NCI-H1417 (cell line): ENCODE measurements at places on chromosomes 16 and 17.

GRCh38 chr17:77598241-77598620 is 360.3 kb upstream of the TNRC6C start:
- no peak for DNase-seq

DNA sequence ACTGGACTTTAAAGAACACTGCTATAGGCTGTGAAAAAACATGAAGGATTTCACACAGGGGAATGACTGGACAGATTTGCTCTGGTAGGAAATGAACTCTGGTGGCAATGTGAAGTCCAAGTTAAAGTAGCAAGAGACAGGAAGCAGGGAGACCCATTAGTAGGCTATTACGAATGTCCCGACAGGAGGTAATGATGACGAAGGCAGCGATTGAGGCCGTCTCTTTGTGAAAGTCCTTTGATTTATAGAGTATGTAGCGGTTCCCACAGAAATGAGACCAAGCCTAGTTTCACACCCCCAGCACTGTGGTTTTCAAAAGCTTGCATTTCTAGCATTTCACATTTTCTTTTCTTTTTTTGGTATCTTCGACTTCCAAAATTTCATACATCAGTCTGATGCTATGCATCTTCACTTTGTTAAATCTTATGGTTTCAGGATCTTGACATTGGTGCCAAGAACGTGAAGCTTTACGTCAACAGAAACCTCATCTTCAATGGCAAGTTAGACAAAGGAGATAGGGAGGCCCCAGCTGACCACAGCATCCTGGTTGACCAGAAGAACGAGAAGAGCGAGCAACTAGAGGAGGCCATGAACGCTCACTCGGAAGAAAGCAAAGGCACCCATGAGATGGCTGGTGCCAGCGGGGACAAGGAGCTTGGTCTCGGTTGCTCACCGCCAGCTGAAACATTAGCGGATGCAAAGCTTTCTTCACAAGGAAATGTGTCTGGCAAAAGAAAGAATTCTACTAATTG is 189.8 kb downstream of the KATNIP start:
- no peak for DNase-seq

GRCh38 chr16:69404275-69404805 is 18.5 kb upstream of the TERF2 start:
- DNase-seq, result no peak

- DNase-seq, result peak; percentile 80
Measured at GRCh38 chr16:19696328-19696727, 21.7 kb downstream of the KNOP1 start.

- DNase-seq, result no peak
Measured at GRCh38 chr16:6698548-6698947, 634.1 kb upstream of the RBFOX1 start.

- no peak for DNase-seq
Measured at GRCh38 chr17:14304222-14304772, 3.4 kb downstream of the HS3ST3B1 start.

- DNase-seq, result no peak
Measured at GRCh38 chr17:59178266-59178985, 22.9 kb downstream of the PRR11 start.

- no peak for DNase-seq
Measured at GRCh38 chr17:44502598-44503146, 534 bp downstream of the GPATCH8 start.

DNA sequence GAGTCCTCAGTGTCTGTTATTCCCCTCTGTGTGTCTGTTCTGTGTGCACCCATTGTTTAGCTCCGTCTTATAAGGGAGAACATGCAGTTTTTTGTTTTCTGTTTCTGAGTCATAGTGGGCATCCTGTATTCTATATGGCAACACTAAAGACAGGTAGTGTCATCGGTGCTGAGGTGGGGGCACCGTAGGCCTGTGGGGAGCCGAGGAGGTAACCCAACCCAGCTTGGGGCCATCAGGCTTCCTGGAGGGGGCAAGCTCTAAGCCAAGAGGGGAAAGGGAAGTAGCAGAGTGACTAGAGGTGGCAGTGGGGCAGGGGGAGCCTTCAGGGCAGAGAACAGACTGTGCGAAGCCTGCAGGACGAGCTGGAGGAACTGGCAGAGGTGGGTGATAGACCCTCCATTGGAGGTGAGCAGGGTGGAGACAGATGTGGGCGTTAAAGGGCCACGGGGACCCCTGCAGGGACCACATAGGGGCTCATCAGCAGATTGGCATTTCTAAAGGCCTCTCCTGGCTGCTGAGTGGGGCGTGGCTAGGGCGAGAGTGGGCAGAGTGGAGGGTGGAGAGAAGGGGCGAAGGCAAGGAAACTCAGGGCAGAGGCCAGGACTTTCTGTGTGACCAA is 36.5 kb downstream of the CPNE2 start:
- no peak for DNase-seq

GRCh38 chr17:44155488-44155887 is 13.8 kb downstream of the HROB start:
- DNase-seq, result no peak

DNA sequence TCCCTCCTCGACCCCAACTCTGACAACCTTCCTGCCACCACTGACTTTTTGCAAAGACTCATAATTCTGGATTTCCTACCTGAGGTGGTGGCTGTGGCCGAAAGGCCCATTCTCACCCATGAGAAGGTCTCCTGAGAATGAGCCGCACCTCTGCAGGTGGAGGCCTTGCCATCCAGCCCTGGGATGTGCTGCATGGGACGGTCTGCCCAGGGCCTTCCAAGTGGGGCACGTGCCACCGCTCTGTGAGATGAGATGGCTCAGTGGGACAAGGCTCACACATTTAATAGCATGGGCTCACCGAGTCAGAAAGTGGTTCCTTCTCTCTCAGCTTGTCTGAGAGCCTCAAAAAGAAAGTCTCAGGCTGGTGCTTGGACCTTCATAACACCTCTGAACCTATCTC is 112.8 kb downstream of the AMFR start:
- DNase-seq, result no peak

DNA sequence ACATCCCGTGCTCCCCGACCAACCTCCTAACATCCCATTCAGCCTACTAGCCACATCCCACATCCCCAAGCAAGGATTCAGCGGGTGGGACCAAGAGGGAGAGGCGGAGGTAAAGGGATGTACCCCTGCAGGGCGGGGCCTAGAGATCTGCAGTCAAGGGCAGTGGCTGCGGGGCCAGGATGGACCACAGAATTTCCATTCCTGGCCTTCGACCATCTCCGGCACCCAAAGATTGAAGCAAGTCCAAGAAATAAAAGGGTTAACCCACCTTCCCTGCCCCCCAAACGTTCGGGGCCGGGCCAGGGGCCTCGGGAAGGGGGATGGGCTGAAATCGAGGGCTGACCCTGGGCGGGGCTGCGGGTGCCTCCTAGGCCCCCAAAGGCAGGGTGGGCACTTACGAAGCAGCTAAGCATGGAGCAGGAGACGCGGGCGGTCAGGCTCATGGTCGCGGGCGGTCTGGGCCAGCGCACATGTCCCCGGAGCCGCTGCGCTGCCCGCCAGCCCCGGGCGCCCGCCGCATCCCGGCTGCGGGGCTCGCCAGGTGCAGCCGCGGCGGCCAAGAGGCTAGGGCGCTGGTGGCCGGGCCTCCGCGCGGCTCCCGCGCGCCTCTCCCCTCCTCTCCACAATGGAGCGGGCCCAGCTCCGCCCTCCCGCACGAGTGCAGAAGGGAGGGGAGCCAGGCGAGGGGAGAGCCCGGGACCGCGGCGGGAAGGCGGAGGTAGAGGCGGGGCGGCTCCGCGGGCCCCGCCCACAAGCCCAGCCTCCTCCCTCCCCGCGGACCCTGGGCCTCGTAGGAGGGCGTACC is at the start of gene MTMR4:
Gene MTMR4, minus strand, starts transcription at position 674 of the 805 bp plus-strand sequence. Its CDS starts 231 bp downstream, at position 443.
- DNase-seq, result peak; percentile 87

DNA sequence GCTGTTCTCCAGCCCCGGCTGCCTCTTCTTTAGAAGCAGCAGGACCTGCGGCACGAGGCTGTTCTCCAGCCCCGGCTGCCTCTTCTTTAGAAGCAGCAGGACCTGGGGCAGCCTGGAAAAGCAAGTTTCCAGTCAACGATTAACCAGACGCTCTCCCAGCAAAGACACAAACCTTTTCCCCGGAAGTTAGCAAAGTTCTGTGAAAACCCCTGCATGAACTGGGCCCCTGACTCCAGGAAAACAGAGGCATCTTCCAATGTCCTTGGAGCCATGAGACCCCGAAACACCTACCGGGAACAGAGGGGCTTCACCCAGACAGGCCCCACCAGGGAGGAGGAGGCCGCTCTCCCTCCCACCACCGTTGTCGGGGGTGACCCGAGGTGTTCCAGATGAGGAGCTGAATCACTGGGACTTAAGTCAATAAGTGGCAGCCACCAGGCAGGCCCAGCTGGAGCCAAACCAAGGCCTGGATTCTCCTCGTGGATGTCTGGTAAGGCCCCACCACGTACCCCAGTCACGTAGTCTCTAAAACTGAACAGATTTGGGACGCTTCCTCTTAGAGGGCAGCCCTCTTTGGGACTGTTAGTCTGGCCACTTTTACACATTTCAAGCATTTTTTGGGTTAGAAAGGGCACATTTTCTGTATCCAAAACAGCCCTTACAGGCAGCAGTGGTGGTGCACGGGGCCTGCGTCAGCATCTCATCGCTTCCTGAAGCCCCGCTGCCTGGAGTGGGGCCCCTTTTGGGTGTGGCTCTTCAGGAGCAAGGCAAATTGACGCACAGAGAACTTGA is at the start of gene RPH3AL:
Gene RPH3AL, minus strand, starts transcription at position 387 of the 792 bp plus-strand sequence. CDS start 25,264 bp downstream, outside the sequence.
- DNase-seq, result peak; percentile 87

DNA sequence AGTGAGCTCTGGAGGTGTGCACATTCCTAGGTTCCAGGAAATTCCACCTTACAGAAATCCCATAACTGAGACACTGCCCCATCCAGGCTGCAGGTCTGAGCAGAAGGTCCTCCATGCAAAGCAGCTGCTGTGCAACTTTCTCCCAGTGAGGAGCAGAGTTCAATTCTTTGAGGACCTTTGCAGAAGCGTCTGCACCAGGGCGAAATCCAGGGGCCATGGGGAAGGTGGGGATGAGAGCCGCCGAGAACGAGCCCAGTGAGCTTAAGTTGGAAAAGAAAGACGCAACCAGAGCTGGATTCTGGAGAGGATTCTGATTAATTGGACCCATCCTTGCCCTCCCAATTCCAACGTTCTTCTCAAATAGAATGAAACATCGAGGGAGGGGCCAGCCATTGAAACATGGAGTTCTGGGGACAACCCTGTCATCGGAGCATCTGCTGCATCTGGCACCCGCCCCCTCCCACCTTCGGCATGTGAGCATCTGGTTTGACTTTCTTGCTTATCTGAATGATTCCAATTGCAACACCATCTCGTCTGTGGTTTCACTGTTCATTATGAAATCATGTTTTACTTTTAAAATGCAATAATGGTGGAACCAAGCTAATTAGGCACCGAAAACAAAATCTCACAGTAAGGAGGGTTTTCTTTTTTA is 190.6 kb upstream of the FOXF1 start:
- no peak for DNase-seq

- DNase-seq, result no peak
Measured at GRCh38 chr16:4651827-4652226, 27.2 kb downstream of the MGRN1 start.

DNA sequence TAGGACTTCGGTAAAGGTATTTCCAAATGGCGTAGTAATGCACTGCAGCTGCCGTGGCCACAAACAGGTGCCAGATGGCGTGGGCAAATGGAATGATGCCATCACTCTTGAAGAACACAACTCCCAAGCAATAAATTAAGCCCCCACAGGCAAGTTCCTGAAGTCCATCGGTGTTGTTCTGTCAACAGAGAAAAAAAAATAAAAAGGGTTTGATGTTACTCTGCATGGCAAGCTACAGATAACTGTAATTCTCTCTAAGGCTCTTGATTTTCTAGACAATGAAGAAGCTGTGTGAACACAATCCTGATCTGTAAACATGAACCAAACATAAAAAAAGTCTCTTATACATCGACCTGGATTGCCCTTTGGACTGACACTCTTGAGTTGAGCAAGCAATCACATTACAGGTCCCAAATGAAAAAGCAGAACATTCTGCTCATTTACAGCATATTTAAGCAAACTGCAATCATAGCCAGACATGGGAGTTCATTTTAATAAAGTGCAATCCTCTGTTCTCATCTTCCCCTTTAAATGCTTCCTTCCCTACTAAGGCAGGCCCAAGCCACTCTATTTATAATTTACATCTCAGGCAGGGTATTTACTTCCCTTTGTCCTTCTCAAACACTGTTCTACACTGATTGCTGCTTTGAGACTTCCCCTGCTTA is 27.1 kb downstream of the MMD start:
- DNase-seq, result no peak

- DNase-seq, result no peak
Measured at GRCh38 chr16:50880926-50881325, 139.0 kb downstream of the CYLD start.

- DNase-seq, result no peak
Measured at GRCh38 chr16:8583199-8583598, 7.1 kb downstream of the TMEM114 start.

GRCh38 chr16:28187595-28188004 is 24.2 kb downstream of the XPO6 start:
- DNase-seq, result no peak

GRCh38 chr17:62816282-62816839 is 8.2 kb upstream of the MARCHF10 start:
- no peak for DNase-seq

DNA sequence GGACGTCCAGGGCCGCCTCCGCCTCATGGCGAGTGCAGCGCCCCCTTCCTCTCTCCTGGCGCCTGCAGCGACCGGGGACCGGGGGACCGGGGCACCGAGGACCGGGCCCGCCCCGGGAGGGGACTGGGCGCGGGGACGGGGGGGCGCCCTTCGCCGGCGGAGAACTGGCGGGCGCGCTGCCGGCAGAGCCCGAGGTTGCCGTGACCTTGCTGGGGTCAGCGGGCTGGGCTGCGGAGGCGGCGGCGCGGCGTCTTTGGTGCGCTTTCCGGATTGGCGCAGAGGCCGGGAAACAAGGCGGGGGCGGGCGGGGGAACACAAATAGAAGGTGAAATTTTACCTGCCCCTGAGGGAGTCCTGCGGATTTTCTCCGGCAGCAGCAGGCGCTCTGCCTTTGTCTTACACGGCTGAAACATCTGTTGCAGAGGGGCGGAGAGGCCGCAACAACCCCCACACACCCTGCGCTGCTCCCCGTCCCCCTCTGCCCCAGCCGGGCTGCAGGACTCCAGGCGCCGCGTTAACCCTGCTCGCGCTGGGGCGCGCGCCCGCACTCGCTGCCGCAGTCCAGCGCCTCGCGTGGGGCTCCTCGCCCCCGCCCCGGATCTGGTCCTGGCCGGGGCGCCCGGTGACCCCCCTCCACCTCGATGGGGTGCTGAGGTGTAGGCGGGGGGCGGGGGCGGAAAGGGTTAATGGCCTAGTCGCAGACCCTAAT is 53.5 kb downstream of the SREBF1 start:
- DNase-seq, result peak; percentile 83

- DNase-seq, result no peak
Measured at GRCh38 chr17:49980703-49981197, 11.8 kb downstream of the DLX4 start.

GRCh38 chr17:32558997-32559650 is 72.3 kb downstream of the CDK5R1 start:
- no peak for DNase-seq

DNA sequence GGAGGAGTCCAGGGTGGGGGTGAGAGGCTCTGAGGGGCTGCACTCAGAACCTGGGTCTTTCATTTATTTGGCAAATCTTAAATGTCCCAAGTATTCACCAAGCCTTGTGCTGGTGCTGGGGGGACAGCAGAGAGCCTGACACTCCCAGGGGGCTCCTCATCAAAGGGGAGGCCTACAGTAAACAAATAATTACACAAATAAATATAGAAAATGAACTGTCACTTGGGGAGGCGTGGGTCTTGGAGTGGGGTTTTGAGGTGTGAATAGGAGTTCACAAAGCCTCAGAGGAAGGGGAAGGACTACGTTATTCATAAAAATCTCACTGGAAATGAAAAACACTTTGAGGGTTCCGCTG is 15.2 kb upstream of the PRM1 start:
- no peak for DNase-seq
